Kidney epithelial cell (primary cell): ENCODE measurements at places on chromosomes 16 and 17. TPM values are rescaled to one million over a fixed set of nuclear protein-coding genes. Genes with fewer than 3 reads are reported as not detected.

PRR11 gene
- total RNA-seq = 7.4 and 8.1 TPM in 2 replicates

HOXB2 gene
- total RNA-seq = 15.2 and 24.6 TPM in 2 replicates

- no peak for DNase-seq
Measured at GRCh38 chr17:9956474-9957131, 51.5 kb upstream of the RCVRN start.

DNA sequence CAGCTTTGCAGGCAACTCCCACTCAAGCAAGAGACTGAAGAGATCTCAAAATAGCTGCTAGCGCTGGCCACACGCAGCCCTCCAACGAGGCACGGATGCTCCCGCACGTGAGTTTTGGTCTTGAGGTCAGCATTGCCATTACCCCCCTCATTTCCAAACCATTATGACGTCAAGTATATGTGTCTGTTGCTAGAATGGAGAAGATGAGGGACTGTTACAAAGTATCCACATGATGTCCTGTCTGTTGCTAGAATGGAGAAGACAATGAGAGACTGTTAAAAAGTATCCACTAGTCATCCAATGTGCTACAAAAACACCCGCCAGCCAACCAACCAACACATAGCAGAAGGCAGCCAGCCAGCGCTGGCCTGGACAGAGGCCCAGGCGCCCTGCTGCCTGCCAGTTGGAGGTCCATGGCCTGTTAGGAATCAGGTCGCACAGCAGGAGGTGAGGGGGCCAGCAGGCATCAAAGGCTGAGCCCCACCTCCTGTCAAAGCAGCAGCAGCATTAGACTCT is 24.8 kb downstream of the KLHDC4 start:
- DNase-seq = no peak

DNA sequence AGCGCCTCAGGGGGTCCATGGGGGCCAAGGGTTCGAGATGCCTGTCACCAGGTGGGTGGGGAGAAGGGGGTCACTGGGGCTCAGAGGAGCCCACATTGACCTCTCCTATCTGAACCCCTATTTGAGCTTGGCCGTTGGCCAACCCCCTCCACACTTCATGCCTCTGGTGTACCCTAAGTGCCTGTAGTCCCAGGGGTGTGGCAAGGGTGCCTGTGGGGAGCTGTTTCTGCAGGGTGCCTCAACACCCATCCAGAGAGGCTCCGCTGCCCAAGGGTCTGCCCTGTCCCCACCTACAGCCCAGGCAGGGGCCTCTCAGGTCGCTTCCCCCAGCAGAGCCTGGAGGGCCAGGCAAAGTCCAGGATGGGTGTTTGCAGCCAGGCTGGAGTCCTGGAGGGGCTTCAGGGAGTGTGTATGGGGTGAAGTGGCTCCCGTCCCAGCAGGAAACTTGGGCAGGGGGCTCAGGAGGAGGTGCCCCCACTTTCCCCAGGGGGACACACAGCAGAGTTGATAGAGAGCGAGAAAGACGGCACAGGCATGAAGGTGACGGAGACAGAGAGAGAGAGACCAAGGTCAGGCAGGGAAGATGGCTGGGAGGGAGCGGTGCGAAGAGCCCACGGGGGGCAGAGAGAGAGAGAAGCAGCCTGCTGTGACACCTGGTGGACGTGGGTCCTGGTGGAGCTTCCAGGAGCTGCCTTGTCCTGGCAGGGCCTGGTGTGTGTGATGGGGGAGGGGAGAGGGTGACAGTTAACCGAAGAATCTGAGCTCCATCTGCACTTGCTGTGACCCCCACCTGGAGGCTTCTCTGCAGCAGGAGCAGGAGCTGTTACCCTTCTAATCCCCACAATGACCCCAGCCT is at the start of gene SEPTIN12:
Gene SEPTIN12, minus strand, starts transcription at position 719 of the 856 bp plus-strand sequence. Its CDS starts 700 bp downstream, at position 19.
- DNase-seq = no peak

GRCh38 chr17:40850293-40850972 is 16.6 kb downstream of the KRT12 start:
- no peak for DNase-seq

DNA sequence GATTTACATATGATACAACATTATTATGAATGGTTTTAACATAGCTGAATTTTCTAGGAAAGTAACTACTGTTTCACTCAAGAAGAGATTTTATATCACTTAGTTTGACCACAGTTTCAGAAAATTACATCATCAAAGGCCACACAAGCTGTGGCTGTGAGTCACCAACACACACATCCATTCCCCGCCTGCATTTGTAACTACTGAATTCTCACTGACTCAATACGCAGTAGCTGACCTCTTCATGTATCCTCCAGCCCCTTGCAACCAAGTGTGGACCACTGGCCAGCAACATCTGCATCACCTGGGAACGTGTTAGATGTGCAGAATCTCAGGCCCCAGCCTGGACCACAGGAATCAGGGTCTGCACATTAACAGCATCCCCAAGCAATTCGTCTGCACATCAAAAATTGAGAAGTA is 197.6 kb downstream of the XYLT1 start:
- DNase-seq = peak; percentile 47

- DNase-seq = peak; percentile 14
Measured at GRCh38 chr16:17470908-17471718, at the start of gene XYLT1. Gene XYLT1, minus strand, starts transcription at chr16:17470960. Its CDS starts 164 bp downstream, at chr16:17470796.

GRCh38 chr17:82231562-82232321 is 2.9 kb downstream of the SLC16A3 start:
- no peak for DNase-seq

DNA sequence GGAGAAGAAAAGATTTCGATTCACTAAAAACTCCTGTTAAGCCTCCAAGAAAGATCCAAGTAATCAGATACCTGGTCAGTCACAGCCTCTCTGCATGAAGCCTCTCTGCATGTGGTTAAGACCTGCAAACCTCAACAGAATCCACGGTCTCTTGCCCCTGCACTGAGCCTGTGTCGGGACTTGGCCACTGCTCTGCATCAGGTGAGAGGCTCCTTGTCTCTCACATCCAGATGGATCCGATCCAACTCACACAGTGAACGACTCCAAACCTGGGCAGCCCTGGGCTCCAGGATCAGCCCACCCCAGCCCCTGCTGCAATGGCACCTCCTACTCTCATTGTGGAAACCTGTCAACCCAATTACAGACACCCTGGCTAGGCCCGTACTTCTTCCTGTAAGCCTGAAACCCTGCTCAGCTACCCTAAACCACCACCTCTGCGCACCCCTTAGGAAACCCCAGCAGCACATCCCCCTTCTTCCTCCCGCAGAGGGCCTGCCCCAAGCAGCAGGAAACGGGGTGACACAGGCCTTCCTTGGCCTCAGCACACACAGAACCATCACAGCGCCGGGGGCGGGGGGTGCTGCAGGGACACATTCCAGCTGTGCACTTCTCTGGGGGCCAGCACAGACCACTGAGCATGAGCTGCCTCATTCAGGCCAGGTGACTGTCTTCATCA is 129.5 kb downstream of the ANKRD11 start:
- no peak for DNase-seq

DNA sequence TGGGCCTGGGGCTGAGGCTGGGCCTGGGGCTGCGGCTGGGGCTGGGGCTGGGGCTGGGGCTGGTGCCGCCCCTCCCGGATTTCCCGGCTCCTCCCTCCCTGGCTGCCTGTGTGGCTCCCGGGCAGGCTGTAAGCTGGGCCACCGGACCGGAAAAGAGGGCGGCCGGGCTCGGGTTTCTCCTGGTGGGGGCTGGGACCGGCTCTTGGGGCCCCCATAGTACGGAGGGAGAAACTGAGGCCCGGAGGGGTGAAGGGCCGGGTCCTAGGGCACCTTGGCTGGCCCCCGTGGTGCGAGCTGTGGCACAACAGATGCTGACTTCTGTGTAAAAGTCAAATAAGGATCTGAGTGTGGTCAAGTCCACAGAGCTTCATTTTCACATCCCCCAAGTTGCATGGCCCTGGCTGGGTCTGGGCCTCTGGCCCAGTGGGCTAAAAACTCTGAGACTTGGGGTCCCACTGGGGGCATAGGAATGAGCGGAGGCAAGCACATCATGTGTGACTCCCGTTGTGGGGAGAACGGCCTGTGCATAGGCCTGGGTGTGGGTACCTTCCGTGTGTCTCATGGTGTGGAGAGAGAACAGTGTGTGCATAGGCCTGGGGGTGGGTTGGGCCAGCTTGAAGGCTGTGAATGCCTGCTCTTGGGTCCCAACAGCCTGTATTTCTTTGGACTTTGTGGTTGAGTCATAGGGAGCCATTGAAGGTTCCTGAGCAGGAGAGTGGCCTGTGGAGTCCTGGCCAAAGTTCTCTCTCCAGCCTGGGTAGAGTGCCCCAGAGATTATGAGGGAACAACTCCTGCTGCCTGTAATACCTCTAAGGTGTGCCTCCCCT is 123.9 kb upstream of the CIBAR2 start:
- DNase-seq = no peak

DNA sequence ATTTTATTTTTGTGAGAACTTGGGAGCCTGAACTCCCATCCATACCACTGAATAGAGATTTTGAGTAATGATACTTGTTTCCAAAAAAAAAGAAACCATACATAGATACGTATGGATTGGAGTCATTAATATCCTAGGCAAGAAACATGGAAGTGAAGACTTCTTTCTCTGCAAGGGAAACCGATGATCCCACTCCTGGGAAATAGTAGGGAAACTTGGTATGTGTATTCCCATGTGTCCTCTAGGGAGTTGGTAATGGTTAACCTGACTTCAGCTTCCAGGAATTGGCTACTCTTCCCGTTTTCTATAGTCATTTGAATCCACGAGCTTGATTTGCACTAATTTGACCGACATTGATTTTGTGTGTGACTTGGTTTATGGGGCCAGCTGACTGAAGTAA is 5.4 kb downstream of the FUS start:
- DNase-seq = no peak

GRCh38 chr16:21167929-21168602 is 9.6 kb downstream of the LDAF1 start:
- no peak for DNase-seq

DNA sequence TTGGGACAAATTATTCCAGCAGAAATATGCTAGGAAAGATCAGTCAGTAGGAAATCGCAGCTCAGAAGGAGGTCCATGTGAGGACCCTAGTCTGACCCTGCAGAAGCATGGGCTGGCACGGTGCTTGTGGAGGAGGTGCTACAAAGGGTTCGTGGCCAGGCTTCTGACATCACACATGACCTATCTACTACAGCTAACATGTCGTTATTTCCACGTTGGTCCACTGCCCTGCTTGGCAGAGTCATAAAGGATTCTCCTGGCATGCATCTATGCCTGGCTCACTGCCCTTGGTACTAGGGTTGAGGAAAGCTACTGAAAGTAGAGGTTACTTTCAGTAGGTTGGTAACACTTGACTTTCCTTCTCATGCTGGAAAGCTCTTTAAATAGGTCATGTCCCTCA is 118.1 kb upstream of the SHISA6 start:
- no peak for DNase-seq

DNA sequence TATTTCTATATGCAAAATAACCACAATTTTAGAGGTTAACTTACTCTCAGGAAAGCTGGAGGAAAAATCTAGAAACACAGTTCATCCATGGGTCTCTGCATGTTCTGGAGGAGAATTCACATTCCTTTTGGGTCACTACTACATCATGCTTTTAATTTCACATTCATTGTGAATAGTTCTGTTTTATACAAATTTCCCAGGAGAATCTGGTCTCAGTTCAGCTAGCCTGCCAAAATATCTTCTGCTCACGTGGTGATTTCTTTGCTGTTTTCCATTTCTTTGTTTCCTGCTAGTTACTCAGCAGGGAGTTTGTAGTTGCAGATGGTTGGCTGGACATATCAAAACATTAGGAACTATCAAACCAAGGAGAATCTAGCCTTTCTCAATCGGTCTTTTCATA is at the start of gene ABCA9:
Gene ABCA9, minus strand, starts transcription at position 106 of the 400 bp plus-strand sequence. CDS start 9,801 bp downstream, outside the sequence.
- peak; percentile 35 for DNase-seq

DNA sequence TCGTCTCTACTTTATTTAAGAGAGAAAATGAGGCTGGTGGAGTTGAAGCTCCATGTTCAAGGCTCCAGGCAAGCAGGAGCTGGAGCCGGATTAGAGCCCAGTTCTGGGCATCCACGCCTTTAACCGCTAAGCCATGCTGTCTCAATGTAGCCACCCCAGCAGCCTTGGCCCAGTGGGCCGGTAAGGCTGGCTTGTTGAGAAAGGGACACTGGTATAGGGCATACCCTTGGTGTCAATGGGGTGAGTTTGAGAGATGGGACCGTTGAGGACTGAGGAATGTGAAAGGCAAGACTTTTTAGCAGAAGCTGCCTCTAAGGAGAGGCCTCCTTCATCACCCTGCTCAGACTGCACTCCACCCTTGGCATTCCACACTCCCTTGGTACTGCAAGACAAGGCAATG is 147.4 kb downstream of the CYLD start:
- DNase-seq = no peak

- DNase-seq = no peak
Measured at GRCh38 chr16:56551796-56552738, 12.8 kb upstream of the MT4 start.

- DNase-seq = no peak
Measured at GRCh38 chr17:17911001-17911613, 61.1 kb downstream of the TOM1L2 start.
